ENCODE measurements at places on chromosomes 3 and 15.

DNA sequence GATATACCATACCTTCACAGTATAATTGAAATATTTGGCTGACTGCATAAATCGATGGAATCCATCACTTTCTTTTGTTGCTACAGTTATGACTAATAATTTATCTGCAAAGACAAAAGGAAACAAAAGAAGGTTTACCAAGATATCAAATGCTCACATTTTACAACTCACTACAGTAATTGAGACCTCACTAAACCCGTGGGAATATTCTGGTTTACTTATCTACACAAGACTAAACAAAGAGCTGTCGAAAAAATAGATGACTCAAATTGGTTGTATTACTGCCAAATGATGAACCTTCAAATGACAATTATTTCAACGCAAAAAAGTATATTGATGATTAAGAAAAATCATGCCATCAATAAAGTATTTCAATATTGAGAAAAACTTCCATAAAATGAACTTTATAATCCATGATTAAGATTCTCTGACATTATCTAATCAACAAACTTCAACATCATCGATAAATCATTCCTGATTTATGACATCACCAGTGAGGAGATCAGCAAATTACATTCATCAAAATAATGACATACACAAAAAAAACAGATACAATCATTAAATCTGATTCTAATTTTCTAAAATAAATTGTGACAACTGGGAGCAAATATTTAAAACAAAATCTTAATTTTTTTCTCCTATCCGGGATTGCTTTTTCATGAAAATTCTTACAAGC is 36.7 kb downstream of the PLOD2 start:
- DNase-seq = no peak

DNA sequence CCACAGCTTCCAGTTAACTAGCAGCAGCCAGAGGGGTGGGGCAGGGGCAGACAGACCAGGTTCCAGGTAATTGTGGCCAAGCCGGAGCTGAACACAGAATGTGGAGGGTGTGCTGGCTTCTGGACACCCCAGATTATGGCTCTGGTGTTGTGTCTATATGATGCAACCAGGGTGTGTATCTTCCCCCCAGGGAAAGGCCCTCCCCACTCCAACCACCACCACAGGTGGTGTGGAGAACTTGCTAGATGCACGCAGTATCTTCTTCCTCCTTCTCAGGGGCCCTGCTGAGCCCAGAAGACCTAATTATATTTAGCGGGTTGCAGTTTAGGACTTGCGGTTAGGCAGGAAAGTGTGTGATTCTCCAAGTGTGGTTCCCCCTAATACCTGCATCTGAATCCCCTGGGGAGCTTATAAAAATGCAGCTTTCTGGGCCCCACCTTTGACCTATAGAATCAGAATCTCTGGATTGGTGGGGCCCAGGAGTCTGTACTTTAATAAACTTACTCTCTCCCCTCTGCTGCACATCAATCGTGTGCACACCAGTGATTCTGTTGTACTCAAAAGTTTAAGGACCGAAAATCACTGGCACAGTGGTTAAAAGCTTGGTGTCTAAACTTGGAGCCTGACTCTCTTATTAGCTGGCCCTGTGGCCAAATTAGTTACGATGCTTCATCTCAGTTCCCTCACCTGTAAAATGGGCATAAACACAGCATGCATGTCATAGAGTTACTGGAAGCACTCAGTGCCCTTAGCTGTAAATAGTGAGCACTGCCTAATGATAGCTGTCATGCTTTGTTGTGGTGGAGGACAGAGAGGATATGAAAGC is 379.1 kb upstream of the PROK2 start:
- DNase-seq = no peak

GRCh38 chr3:120420928-120421551 is 29.8 kb downstream of the FSTL1 start:
- DNase-seq = no peak

DNA sequence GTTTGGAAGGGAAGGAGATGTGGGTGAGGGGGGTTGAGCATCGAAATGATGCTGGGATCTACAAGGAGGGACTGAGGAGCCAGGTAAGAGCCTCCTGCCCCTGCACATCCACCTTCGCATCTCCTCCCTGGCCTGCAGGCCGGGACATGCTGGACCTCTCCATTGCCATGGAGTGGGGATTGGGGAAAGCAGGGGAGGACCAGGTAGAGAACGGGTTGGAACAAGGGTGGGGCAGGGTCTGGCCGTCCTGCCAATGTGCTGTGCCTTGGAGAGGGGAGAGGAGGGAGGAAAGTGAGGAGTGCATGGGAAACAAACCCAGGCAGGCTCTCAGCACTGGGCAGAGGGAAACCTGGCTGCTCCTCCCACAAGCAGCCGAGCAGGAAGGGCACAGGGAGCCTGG is 10.6 kb downstream of the PLA2G4B start:
- DNase-seq = no peak

DNA sequence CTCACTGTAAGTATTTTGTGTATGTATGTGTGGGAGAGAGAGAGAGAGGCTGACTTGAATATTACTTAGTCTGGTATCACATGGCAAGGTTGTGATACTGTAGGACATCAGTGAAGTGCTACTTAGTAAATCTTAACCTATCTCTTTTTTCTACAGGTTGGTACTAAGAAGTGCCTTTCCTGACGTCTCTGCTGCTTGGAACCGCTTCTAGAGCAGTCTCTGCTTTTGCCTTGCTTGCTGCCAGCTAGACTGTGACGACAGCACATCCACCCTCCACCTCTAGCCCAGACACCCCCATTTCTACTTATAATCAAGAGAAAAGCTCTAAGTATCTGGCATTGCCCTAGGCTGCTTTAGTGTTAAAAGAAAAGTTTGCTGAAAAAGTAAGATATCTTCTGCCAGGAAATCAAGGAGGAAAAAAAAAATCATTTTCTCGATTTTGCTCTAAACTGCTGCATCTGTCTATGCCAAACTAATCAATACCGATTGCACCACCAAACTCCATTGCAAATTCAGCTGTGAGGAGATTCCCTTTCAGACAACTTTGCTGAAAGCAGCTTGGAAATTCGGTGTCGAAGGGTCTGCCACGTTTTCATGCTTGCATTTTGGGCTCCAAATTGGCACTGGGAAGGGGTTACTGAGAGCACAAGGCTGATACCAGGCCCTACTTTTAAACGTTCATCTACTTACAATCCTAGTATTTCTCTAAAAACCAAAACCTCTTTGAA is 30.7 kb downstream of the MBNL1 start:
- no peak for DNase-seq

GRCh38 chr3:66302288-66302687 is 81.5 kb downstream of the SLC25A26 start:
- no peak for DNase-seq

GRCh38 chr15:47949815-47950214 is 171.0 kb upstream of the SLC24A5 start:
- DNase-seq = no peak

DNA sequence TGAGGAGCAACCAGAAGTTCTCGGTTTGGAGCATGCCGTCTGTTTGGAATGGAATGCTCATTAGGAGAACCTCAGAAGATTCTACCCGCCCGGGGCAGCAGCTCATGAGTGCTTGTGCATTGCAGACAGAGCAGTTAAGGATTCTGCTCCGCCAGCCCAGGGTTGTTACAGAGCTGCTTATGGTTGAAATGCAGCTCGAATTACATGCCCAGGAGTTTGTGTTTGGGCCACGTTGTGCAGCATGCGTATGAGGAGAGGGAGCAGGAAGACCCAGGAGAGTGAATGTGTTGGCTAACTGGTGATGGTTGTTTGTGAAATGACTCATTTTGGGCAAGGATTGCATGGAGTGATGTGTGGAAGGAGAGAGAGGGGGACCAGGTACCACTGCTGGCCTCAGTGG is 9.0 kb downstream of the FGD5 start:
- no peak for DNase-seq

DNA sequence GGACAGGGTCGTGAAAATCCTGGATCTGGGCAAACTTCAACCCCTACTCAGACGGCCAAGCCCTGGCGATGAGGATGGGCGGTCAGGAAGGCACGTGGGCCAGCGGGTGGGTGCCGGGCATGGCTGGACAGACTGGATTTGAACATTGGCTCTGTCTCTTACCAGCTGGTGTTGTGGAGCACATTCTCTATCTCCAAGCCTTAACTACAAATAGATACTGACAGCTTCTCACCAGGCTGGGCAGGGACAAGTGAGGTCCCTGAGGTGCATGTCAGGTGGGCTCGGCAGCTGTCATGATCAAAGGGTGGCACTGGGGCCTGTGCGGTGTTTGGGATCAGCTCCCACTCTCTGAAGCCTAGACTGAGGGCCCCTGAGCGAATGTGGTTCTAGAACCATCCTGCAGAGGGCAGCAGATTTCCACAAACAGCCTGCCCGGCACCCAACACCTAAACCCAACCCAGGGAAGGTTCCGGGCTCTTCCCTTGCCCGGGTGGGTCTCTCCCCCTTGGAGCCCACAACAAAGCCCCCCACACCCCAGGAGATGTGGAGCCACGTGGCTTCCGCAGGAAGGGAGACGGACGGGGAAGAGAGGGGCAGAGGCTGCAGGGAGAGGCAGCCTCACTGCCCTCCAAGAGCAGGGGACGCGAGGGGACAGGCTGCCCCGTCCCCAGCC is 58.4 kb downstream of the RGMA start:
- DNase-seq = no peak

DNA sequence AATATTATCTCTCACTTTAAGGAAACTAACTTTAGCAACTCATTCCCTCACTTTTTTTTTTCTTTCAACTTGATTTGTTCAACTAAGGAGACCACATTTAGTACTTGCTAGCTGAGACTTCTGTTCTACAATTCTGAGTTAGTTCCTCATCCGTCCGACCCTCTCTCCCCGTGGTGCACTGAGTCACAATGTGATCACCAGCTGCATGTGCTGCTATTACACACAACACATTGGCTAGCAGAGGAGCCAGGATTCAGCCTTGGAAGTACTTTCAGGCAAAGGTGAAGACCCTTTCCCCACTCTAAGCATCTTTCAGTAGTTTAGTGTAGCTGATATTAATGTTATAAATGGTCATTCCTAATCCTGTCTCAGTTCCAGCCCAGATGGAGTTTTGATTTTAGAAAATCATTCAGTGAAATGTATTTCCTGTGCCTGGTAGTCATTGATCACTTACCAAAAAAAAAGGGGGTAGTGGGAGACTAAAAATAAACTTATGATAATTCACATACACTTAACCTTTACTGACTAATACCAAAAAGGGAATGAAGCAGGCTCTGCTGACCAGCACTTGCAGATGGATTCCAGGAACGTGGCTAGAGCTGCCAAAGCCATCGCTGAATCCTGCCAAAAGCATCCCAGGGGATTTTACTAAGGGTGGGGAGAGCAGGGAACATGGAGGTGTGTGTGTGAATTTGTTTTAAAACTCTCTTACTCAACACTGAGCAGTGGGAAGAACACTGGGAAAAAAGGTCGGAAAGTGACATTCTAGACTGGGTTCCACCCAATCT is 424.8 kb downstream of the LPP start:
- DNase-seq = no peak

GRCh38 chr3:194283221-194284006 is 67.7 kb downstream of the CPN2 start:
- no peak for DNase-seq

DNA sequence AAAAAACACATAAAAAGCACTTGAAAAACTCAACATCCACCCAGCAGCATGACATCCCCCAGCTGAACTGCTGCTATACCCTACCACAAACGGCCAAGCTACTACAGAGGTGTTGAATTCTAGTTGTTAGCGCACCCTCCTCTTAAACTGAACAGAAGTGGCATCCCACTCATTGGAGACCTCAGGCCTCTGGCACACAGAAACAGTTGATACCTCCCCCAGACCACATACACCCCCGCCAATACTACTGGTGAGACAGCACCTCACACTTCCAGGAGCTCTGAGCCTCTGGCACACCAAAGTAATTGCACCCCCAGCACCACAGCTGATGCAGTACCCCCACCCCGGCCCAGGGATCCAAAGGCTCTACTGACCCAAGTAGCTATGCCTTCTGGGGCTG is 190.2 kb downstream of the SCAPER start:
- DNase-seq = no peak

GRCh38 chr3:72191209-72191960 is 406.4 kb upstream of the PROK2 start:
- no peak for DNase-seq

- no peak for DNase-seq
Observed at GRCh38 chr15:33242165-33242564, 47.7 kb upstream of the FMN1 start.

GRCh38 chr15:87219650-87220615 is 1036.6 kb downstream of the NTRK3 start:
- no peak for DNase-seq
